ENCODE measurements at places on chromosomes 7 and 10.

GRCh38 chr10:8273749-8274148 is 219.3 kb downstream of the GATA3 start:
- H3K36me3 ChIP-seq: no peaks in the 10 kb centered on the region
- H3K27me3 ChIP-seq: no peaks in the 10 kb centered on the region

GRCh38 chr7:98334081-98334480 is 52.6 kb downstream of the BRI3 start:
- no peaks in the 10 kb centered on the region for H3K27me3 ChIP-seq
- DNase-seq: no peak
- H3K4me3 ChIP-seq: no peak overlapping the region
- no peaks in the 10 kb centered on the region for H3K36me3 ChIP-seq
- H3K4me1 ChIP-seq: no peaks in the 10 kb centered on the region
- H3K27ac ChIP-seq: no peak overlapping the region

DNA sequence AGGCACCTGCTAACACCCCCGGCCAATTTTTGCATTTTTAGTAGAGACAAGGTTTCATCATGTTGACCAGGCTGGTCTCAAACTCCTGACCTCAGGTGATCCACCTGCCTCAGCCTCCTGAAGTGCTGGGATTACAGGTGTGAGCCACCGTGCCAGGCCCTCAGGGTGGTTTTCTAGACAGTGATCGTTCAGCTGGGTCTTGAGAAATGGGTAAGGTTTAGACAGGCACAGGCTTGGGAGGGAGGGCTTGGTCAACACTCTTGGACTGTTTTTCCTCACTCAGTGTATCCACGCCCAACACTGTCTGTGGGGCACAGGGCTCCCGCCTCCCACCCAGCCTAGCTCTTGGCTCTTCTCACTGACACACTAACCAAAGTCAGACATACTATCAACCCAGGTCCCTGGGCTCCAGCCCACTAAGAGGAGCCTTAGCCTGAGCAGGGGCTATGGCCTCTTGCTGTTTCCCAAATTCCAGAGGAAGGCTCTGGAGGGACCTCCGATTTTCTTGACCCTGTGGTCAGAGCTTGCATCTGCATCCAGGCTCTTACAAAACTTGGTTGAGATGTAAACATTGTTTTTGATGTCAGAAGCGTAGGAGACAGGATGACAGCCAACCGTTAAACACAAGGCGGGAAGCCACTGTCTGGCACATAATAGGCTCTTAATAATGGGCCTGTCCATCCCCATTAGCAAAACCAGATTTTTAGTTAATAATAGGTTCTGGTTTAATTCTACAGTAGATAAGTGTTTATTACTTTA is 143.9 kb downstream of the PRKAG2 start:
- peaks cover 7% of the 10 kb centered on the region for H3K27me3 ChIP-seq
- H3K27ac ChIP-seq: no peak overlapping the region
- DNase-seq: no peak
- no peak overlapping the region for H3K4me3 ChIP-seq
- H3K36me3 ChIP-seq: no peaks in the 10 kb centered on the region

GRCh38 chr10:88893611-88894010 is 13.6 kb downstream of the STAMBPL1 start:
- no peak overlapping the region for H3K4me3 ChIP-seq
- H3K4me1 ChIP-seq: peaks cover 4% of the 10 kb centered on the region
- DNase-seq: no peak
- H3K27ac ChIP-seq: no peak overlapping the region
- H3K36me3 ChIP-seq: no peaks in the 10 kb centered on the region

DNA sequence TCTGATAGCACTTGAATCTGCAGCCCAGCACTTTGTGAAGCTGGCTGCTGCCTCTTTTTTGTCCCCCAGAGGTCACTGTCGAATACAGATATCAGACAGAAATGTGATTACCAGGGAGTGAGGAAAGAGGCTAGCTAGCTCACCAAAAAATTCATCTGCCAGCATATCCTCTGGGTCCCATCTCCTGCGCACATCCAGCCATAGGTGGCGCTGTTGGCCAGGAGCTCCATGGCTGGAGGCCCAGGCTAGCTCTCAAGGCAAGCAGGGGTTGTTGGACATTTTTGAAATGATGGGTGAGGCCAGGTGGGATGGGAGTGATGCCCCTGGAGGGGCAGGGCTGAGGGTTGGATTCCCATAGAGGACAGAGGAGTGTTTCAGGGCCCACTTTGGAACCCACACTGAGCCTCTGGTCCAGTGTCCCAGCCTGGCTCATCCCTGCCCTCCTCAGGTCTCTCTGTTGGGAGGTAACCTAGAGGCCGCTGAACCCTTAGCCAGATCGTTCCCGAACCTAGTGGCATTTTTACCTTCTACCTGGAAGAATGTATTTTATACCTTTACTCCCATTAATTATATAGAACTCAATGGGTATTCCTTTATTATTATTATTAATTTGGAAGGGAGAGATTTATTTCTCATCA is 14.8 kb downstream of the DPCD start:
- H3K4me1 ChIP-seq: peaks cover 15% of the 10 kb centered on the region
- no peak overlapping the region for H3K27ac ChIP-seq

- no peak overlapping the region for H3K4me3 ChIP-seq
- DNase-seq: no peak
- no peaks in the 10 kb centered on the region for H3K4me1 ChIP-seq
Observed at GRCh38 chr10:70295321-70295720, 11.5 kb upstream of the NPFFR1 start.

DNA sequence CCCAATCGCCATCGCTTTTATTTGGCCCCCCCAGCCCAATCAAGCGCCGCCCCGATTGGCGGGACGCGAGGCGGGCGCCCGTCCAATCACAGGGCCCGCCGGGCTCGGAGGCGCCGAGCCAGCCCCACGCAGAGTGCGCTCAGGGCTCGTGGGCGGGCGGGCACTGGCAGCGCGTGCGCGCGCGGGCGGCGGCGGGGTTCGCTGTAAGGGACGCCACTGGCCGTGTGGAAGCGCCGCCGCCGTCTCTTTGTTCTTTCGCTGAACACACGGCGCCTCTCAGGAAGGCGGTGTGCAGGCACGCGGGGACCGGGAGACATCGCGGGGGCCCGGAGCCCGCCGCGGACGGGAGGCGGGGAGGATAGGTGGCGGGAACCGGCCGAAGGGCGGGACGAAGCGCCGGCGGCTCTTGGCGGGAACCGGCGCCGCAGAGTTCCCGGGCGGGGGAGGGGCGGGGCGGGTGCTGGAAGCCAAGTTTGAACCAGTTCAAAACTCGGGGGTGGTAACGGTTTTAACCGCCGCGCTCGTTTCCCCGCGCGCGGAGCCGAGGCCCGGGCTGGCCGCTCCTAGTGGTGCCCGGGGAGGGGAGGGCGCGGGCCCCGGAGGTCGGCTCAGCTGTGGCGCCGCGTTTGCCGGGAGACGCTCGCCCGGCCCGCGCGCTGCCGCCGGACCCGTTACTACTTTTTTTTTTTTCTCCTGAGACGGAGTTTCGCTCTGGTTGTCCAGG is 370 bp upstream of the EZH2 start:
- peak overlapping the region; percentile 94 for H3K27ac ChIP-seq
- peaks cover 14% of the 10 kb centered on the region for H3K4me1 ChIP-seq
- H3K4me3 ChIP-seq: peak overlapping the region; percentile 91
- DNase-seq: peak; percentile 96
- no peaks in the 10 kb centered on the region for H3K36me3 ChIP-seq
- H3K27me3 ChIP-seq: no peaks in the 10 kb centered on the region

- no peak for DNase-seq
- H3K36me3 ChIP-seq: peaks cover 8% of the 10 kb centered on the region
- H3K4me1 ChIP-seq: peaks cover 9% of the 10 kb centered on the region
- H3K27ac ChIP-seq: no peak overlapping the region
Observed at GRCh38 chr7:16710651-16711050, 42.9 kb upstream of the TSPAN13 start.

GRCh38 chr7:4073750-4074149 is 608.3 kb upstream of the FOXK1 start:
- H3K4me1 ChIP-seq: peaks cover 22% of the 10 kb centered on the region
- DNase-seq: no peak
- H3K27ac ChIP-seq: no peak overlapping the region
- no peaks in the 10 kb centered on the region for H3K36me3 ChIP-seq
- H3K27me3 ChIP-seq: no peaks in the 10 kb centered on the region
- H3K4me3 ChIP-seq: no peak overlapping the region

DNA sequence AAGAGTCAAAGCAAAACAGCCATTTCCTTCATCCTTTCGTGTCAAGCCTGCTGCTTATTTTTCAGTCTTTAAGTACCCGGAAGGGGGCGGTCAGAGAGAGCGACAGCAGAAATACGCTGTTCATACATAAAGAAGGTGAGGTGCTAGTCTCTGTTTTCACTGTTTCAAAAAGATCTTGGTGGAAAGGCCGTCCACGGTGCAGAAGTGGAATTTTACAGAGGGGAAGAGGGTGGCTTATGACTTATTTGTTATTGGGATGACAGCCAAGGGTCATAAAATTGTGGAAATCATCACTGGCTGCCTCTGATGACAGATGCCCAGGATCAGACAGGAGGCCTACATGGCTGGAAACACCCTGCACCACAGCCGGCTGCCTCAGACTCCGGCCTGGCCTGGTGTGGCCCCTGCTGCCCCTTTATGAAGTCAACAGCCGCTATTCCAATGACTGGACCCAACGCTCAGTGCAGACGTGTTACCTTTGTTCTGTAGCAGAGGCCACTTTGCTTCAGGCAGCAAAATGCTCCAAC is 57.0 kb downstream of the HIPK2 start:
- peaks cover 4% of the 10 kb centered on the region for H3K4me1 ChIP-seq
- H3K27me3 ChIP-seq: no peaks in the 10 kb centered on the region

DNA sequence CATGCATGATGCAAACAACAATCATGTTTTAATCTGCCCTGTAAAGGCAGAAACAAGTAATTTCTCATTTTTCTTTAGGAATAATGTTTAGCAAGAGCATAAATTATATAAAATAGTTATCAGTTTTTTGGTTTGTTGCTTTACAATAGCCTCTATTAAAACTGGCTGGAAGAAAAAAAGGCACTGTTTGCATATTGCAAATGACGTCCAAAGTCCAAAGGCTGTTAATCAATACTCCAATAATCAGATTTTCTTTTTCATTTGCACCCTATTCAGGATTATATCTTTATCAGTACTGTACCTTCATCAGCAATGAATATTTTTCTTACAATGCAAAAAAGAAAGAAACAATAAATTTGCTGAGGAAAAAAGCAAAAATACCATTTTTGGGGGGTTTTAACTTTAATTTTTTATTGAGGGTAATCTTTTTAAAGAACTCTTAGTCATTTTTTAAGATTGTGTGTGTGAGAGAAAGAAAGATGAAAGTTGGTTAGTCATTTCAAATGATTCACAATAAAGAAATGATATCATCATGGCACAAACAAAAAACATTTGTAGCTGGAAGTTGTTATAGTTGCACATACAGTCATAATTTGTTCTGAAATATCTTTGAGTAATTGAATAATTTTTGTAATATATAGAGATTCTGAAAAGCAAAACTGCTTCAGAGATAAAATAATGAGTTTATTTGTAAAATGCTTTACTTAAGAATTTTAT is 44.4 kb upstream of the AKR1C2 start:
- no peaks in the 10 kb centered on the region for H3K36me3 ChIP-seq
- no peak for DNase-seq
- no peaks in the 10 kb centered on the region for H3K27me3 ChIP-seq
- no peaks in the 10 kb centered on the region for H3K4me1 ChIP-seq

GRCh38 chr7:91866599-91867148 is 13.8 kb downstream of the MTERF1 start:
- no peak overlapping the region for H3K27ac ChIP-seq
- no peak for DNase-seq
- no peak overlapping the region for H3K4me3 ChIP-seq
- no peaks in the 10 kb centered on the region for H3K36me3 ChIP-seq

- H3K4me3 ChIP-seq: peak overlapping the region; percentile 93
- peaks cover 16% of the 10 kb centered on the region for H3K4me1 ChIP-seq
- peak overlapping the region; percentile 90 for H3K27ac ChIP-seq
- peaks cover 20% of the 10 kb centered on the region for H3K27me3 ChIP-seq
- no peaks in the 10 kb centered on the region for H3K36me3 ChIP-seq
Observed at GRCh38 chr10:135601-136464, 578 bp downstream of the ZMYND11 start.

GRCh38 chr7:114977277-114977676 is 55.4 kb downstream of the MDFIC start:
- H3K36me3 ChIP-seq: no peaks in the 10 kb centered on the region
- DNase-seq: peak; percentile 7
- H3K4me1 ChIP-seq: no peaks in the 10 kb centered on the region
- no peak overlapping the region for H3K4me3 ChIP-seq
- H3K27me3 ChIP-seq: no peaks in the 10 kb centered on the region
- no peak overlapping the region for H3K27ac ChIP-seq

- peak; percentile 28 for DNase-seq
- no peak overlapping the region for H3K4me3 ChIP-seq
- no peaks in the 10 kb centered on the region for H3K36me3 ChIP-seq
- H3K4me1 ChIP-seq: peaks cover 15% of the 10 kb centered on the region
- H3K27ac ChIP-seq: no peak overlapping the region
Observed at GRCh38 chr10:76086761-76087639, 655.6 kb downstream of the LRMDA start.

DNA sequence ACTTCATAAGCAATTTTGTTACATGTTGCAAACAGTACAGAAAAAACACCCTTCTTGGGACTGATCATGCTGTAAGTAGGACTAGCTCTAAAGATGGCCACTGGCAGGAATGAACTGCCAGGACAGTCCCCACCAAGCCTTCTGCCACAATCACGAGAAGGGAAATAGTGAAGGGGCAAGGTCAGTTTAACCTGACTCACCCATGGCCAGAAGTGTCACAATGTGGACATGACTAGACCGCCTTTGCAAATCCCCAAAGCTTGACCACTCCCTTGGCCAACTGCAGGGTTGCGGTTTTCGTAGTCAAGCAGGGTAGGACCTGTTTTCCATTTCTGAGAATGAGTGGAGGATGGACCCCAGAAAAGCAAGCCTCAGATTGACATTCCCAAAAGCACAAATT is 19.4 kb upstream of the FRAT2 start:
- H3K36me3 ChIP-seq: no peaks in the 10 kb centered on the region
- no peak overlapping the region for H3K4me3 ChIP-seq
- no peaks in the 10 kb centered on the region for H3K4me1 ChIP-seq

GRCh38 chr7:7641129-7641663 is 644 bp downstream of the UMAD1 start:
- H3K4me1 ChIP-seq: peaks cover 16% of the 10 kb centered on the region
- H3K27me3 ChIP-seq: no peaks in the 10 kb centered on the region
- peaks cover 12% of the 10 kb centered on the region for H3K36me3 ChIP-seq
- DNase-seq: no peak
- H3K27ac ChIP-seq: peak overlapping the region; percentile 49

DNA sequence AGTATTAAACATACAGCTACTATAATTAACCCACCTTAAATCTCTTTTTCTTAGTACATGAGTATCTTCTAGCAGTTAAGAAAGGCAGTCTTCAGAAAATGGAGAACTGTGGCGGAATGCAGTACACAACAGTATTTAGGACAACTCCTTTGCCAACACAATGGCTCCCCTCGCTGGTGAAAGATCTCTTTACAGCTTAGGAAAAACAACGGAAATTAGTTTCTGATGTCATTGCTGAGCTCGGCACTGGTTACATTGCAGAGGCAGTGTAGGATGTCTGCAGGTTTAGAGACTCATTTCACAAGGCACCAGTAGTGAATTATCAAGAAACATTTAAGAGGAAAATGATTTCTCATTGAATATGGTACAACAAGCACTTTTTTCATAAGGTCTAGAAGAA is 43.4 kb downstream of the GLRX3 start:
- peaks cover 4% of the 10 kb centered on the region for H3K4me1 ChIP-seq
- H3K27me3 ChIP-seq: no peaks in the 10 kb centered on the region
- peak; percentile 81 for DNase-seq
- no peak overlapping the region for H3K4me3 ChIP-seq
- H3K27ac ChIP-seq: peak overlapping the region; percentile 5

Measured in neural progenitor cell (in vitro differentiated cells).